ENCODE measurements at places on chromosomes 4 and X.

- no peak overlapping the region for H3K27ac ChIP-seq
- H3K4me1 ChIP-seq, result no peaks in the 10 kb centered on the region
- no peak for DNase-seq
Observed at GRCh38 chr4:153367092-153367491, 22.6 kb downstream of the MND1 start.

- no peak for DNase-seq
- H3K4me3 ChIP-seq, result no peak overlapping the region
- H3K36me3 ChIP-seq, result no peaks in the 10 kb centered on the region
- H3K4me1 ChIP-seq, result no peaks in the 10 kb centered on the region
- H3K27me3 ChIP-seq, result no peaks in the 10 kb centered on the region
Observed at GRCh38 chr4:169715826-169716225, 41.9 kb downstream of the HPF1 start.

DNA sequence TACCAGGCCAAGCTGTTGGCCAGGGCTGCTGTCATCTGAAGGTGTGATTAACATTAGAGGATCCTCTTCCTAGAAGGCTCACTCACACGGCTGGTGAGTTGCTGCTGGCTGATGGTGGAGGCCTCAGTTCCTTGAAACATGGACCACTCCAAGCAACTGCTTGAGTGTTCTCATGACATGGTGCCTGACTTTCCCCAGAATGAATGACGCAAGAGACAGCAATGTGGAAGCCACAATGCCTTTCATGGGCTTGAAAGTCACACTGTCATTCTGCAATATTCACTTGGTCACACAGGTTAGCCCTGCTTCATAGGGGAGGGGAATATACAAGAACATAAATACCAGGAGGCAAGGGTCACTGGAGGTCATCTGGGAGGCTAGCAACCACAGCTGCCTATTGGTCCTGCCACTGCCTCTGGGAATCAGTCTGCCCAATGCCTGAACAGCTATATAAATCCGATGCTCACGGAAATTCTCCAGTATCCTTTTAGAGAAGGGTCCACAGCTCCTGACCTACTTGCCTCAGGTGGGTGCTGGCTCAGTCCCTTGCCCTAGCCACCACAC lies 97.1 kb upstream of the MAML3 start:
- H3K4me1 ChIP-seq, result peaks cover 33% of the 10 kb centered on the region
- no peak for DNase-seq
- H3K27ac ChIP-seq, result peak overlapping the region; percentile 21
- H3K4me3 ChIP-seq, result no peak overlapping the region
- H3K36me3 ChIP-seq, result no peaks in the 10 kb centered on the region

- no peaks in the 10 kb centered on the region for H3K27me3 ChIP-seq
- H3K27ac ChIP-seq, result no peak overlapping the region
- H3K4me3 ChIP-seq, result no peak overlapping the region
- H3K4me1 ChIP-seq, result no peaks in the 10 kb centered on the region
- no peak for DNase-seq
Observed at GRCh38 chr4:172826346-172826745, 342.3 kb upstream of the GALNT7 start.

DNA sequence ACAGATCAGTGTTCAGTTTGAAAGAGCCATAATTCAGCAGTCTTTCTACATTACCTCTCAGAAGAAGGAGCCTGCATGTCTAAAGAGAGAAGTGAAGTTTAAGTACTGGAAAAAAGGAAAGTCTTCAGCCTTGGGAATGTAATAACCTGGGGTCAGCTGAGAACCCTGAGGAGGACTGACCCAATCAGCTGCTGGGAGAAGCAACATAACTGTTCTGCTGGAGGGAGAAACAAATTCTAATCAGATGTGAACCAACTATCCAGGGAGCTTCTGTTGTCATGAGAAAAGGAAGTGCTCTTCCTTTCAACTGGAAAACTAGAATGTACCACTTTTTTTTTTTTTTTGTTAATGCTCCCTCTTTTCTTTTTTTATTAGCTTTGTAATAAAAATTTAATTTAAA lies 64.5 kb upstream of the PDE5A start:
- H3K36me3 ChIP-seq, result no peaks in the 10 kb centered on the region
- no peak overlapping the region for H3K27ac ChIP-seq
- no peaks in the 10 kb centered on the region for H3K27me3 ChIP-seq
- H3K4me1 ChIP-seq, result no peaks in the 10 kb centered on the region

GRCh38 chr4:70743731-70744130 lies 22.0 kb downstream of the RUFY3 start:
- H3K27ac ChIP-seq, result no peak overlapping the region
- no peaks in the 10 kb centered on the region for H3K36me3 ChIP-seq
- peaks cover 24% of the 10 kb centered on the region for H3K4me1 ChIP-seq
- DNase-seq, result no peak

DNA sequence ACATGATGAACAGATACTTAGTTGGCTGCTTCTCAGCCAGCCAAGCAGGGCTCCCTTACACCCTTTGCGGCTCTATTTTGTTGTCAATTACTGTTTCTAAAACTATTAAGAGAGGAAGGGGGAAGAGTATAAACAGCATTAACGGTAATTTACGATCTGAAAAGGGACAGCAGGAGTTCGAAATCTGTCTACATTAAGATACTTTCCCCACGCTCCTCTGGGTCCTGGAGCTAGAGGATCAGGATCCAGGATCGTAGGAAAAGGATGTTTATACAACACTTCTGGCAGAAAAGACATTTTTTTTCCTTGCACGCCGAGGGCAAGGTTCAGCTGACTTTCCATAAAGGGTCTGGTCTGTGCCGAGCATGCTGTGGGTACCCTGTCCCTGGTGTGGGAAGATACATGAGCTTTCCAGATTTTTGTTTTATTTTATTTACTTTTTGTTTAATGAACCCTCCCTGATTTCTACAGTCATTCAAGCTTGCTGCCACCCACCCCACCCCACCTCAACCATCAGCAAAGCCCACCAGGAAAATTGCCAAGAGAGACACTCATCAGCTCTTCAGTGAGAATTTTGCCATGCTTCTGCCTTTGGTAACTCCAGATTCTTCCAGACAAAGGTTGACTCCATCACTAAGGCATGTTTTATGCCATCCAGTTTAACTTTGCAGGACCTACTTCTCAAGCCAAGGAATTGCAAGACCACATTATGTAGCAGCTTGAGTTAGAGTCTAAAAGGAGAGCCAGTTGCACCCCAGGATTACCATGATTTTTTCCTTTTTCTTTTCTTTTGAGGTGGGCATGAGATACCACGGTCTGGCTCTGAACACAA lies 188.1 kb downstream of the QDPR start:
- H3K4me3 ChIP-seq, result no peak overlapping the region
- no peak for DNase-seq
- H3K36me3 ChIP-seq, result no peaks in the 10 kb centered on the region

DNA sequence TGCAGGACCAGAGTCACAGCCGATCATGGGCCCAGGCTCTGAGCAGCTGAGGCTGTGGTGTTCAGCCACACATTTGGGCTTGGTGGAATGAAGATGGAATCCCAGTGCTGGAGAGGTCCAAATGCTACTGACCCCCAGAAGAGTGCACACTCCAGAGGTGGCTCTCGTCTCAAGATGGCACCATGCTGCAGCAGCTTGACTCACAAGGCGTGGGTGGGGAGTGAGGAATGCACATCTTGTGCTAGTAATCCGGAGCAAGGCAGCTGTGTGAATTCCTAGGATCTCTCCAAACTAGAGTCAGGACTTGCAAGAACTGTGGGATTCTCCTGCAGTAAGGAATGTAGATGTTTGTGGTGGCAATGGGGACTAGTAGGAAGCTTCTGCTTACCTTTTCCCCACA lies 28.7 kb downstream of the RAB28 start:
- no peak for DNase-seq
- H3K27me3 ChIP-seq, result no peaks in the 10 kb centered on the region
- H3K4me1 ChIP-seq, result no peaks in the 10 kb centered on the region

DNA sequence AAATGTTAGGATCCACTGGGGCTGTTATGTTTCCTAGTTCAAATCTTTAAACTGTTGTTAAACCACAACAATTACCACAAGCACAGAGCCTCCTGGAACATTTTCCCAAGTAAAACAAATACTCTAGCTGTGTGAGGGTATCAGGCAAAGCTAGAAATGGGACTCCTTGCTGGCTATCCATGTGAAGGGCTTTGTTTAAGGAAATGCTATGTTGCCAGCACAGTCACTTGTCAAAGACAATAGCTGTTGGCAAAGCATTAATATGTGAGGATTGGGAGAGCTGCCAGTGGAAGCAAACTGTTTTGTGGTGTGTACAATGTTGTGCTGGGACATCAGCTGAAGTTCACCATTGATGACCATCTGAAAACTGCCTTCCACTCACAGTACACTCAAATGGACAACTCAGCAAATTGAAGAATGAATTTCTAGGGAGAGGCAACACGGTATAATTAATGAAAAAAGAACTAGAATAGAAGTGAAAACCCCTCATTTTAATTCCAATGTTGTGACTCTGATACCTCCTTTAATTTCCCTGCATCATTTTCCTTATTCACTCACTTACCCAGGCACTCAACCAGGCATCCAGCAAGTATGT lies 100.8 kb downstream of the ANXA3 start:
- H3K27me3 ChIP-seq, result no peaks in the 10 kb centered on the region
- no peaks in the 10 kb centered on the region for H3K36me3 ChIP-seq
- no peak overlapping the region for H3K27ac ChIP-seq
- peaks cover 26% of the 10 kb centered on the region for H3K4me1 ChIP-seq
- H3K4me3 ChIP-seq, result no peak overlapping the region

GRCh38 chrX:121260596-121261240 lies 213.3 kb downstream of the GLUD2 start:
- H3K36me3 ChIP-seq, result no peaks in the 10 kb centered on the region
- no peak overlapping the region for H3K4me3 ChIP-seq
- H3K27ac ChIP-seq, result no peak overlapping the region
- no peak for DNase-seq

DNA sequence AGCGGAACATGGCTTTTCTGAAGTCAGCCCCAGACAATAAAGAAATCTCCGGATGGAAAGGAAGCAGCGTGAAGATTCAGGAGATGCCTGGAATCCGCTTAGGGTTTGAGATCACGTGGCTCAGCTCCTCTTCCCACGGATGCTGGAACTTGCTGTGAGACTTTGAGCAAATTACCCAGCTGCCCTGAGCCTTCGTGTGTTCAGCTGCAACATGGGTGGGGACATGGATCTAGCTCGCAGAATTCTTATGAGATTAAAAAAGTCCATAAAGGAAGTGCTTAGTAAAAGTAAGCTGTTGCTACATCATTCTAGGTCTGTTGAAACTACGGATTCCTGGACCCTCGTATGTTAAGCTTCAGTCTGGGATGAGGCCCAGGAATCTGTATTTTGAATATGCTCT lies 55.7 kb upstream of the STIM2 start:
- no peak for DNase-seq
- H3K4me1 ChIP-seq, result peaks cover 14% of the 10 kb centered on the region
- H3K27ac ChIP-seq, result no peak overlapping the region
- H3K36me3 ChIP-seq, result no peaks in the 10 kb centered on the region
- H3K4me3 ChIP-seq, result no peak overlapping the region
- H3K27me3 ChIP-seq, result no peaks in the 10 kb centered on the region

- H3K4me1 ChIP-seq, result peaks cover 13% of the 10 kb centered on the region
- H3K27me3 ChIP-seq, result no peaks in the 10 kb centered on the region
- H3K4me3 ChIP-seq, result peak overlapping the region; percentile 52
- H3K36me3 ChIP-seq, result no peaks in the 10 kb centered on the region
- H3K27ac ChIP-seq, result peak overlapping the region; percentile 73
- DNase-seq, result no peak
Observed at GRCh38 chrX:15334561-15334960, 762 bp downstream of the PIGA start.

DNA sequence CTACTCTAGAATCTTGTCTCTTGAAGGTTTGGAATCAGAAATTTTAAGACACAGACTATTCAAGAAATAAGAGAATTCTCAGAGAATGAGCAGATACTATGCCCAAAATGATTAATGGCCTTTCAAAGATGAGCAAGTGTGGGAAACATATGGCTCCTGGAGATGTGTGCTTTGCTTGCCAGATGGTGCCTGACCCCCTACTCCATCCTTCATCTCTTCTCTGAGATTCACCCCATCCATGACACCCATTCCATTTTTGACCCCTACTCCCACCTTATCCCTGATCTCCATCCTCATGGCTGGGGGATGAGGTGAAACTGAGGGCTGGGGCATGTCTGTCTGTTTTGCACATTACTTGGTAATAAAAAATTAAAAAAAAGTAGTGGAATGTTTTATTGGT lies 75.5 kb downstream of the GPC3 start:
- DNase-seq, result no peak
- H3K4me3 ChIP-seq, result no peak overlapping the region
- H3K27ac ChIP-seq, result no peak overlapping the region
- H3K4me1 ChIP-seq, result no peaks in the 10 kb centered on the region

GRCh38 chrX:129614481-129615255 lies 40.1 kb downstream of the APLN start:
- no peak overlapping the region for H3K27ac ChIP-seq
- H3K36me3 ChIP-seq, result no peaks in the 10 kb centered on the region
- H3K4me3 ChIP-seq, result no peak overlapping the region

- no peaks in the 10 kb centered on the region for H3K4me1 ChIP-seq
- no peaks in the 10 kb centered on the region for H3K36me3 ChIP-seq
- no peaks in the 10 kb centered on the region for H3K27me3 ChIP-seq
- H3K27ac ChIP-seq, result no peak overlapping the region
Observed at GRCh38 chr4:55920571-55920970, 28.2 kb upstream of the CEP135 start.

Measured in vagina (tissue), 2 donors.